ENCODE measurements at places on chromosomes 1 and 21.

- DNase-seq: no peak
Observed at GRCh38 chr1:240515505-240515904, 96.5 kb downstream of the GREM2 start.

- DNase-seq: no peak
Observed at GRCh38 chr21:25862596-25862995, 127.8 kb downstream of the GABPA start.

DNA sequence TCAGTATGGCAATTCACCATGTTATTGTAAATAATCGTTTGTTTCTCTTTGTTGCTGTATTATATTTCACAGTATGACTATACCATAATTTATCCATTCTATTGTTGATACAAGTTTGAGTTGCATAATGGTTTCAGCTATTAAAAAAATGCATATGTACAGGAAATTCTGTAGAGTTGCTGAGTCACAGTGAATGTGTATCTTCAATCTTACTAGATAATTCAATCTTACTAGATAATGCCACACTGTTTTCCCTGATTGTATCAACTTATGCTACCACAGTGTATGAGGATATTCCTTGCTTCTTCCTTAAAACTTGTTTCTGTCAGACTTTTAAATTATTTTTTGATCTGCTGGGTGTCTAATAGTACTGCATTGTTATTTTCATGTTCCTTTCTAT lies 3.5 kb upstream of the COA6 start:
- DNase-seq: no peak

DNA sequence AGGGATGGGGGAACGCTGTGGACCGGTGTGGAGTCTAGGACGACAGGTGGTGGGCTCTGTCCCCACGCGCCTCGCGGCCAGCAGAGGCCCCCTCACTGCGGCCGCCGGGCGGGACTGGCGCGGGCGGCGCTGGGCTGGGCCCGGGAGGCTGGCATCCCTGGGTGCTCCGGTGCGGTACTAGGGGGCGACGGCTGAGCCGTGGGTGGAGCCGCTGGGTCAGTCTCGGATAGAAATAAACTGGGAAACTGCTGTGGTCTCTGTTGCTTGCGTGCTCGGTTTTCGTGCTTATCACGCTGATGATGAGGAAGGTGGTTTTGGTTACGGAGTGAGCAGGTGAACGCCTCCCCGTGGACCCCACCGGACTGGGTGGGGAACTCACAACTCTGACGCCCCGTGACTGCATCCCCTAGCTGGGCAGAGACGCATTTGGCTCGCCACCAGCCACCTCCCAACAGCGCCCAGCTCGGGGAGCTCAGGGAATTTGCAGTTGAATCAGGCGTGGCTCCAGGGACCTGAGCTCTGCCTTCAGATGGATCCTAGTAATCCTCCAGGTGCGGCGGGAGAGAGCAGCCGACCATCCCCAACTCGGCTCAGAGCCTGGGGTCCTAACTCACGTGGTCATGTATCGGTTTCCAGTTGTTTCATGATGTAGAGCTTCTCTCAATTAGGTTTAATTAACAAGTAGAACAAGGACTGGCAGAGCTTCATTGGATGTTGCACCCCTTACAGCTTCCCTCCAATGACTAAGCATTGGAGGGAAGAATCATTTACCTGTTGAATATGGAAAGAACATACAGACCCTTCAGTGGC lies 32.1 kb downstream of the HSD17B7 start:
- DNase-seq: no peak

DNA sequence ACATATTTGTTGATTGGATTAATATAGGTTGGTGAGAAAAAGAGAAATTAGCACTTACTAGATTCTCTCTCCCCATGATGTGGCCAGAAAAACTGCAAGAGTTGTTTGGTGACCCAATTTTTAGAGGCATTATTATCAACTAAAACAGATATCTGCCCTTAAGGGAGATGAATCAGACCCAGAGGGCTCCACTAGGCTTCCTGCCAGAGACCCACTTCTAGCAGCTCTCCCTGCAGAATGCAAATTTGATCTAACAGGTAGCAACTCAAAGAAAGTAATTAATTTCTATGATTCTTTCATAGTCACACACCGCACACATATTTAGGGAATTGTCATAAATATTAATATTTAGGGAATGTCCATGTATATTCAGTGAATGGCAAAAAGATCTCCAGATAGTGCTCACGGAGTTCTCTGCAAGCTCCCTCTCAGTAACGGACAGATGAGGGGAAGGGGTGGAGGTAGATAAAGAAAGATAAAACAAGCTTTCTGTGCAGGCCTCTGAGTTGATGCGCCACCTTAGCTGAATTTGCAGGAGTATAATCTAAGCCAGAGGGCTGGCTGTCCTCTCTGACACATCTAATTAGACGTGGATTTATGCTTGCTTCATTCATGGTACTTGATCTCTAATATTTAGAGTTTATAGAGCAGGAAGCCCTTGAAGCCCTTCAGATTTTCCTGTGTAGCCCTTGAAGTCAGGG lies 84.1 kb upstream of the CCDC190 start:
- DNase-seq: no peak

DNA sequence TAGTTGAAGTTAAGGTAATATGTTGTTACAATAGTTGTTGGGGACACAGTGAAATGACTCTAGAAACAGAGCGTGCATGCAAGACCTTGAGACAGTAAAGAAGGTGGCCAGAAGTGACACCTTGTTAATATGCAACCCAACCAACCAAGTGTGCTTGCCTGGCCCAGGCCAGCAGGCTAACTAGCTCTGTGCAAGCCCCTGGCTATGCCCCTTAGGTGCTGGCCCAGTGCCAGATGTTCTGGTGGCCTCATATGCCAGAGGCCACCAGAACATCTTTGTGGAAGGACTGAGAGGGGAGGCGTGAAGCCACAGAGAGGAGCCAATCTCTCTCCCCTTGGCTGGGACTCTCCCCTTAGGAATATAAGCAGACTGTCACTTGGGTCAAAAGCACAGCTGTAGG lies 111.2 kb upstream of the JUN start:
- DNase-seq: no peak

DNA sequence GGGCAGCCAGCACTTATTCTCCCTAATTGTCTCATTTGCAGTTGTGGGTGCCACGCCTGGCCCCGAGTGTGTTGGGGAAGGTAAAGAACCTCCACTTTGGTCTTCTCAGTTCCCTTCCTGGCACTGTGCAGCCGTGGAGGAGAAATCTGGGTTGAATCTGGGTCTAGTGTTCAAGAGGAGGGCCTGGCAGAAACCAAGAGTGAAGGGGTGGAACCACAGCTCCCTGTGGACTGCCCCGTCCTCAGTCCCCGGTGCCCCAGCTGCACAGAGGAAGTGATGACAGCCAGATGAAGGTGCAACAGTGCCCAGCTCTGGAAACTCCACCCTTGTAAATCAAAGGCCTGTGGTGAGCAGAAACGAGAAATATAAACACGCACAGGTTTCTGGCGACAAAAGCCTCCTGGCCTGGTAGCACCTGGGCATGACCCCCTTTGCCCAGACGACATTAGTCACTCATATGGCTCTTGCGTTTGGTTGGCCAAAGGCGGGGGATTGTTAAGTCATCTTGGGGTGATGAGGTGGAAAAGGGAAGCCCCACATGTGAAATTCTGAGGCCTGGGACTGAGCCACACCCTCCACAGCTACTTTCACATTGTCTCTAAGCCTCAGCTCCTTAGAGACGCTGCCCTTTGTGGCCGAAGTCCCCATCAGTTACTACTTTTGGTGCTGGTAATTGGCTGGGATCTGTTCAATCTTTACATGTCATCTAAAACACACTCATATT lies 4.2 kb upstream of the ECE1 start:
- DNase-seq: no peak

- no peak for DNase-seq
Observed at GRCh38 chr1:84398175-84399155, at the start of gene DNASE2B. DNASE2B (plus strand) TSS chr1:84398484; CDS start chr1:84398565, 81 bp downstream.

- DNase-seq: no peak
Observed at GRCh38 chr1:114468710-114469468, 42.1 kb downstream of the TRIM33 start.

GRCh38 chr1:143643148-143643885 lies 328.5 kb downstream of the FAM72C start:
- no peak for DNase-seq

GRCh38 chr1:32180186-32181060 lies 948 bp downstream of the TXLNA start:
- DNase-seq: no peak

DNA sequence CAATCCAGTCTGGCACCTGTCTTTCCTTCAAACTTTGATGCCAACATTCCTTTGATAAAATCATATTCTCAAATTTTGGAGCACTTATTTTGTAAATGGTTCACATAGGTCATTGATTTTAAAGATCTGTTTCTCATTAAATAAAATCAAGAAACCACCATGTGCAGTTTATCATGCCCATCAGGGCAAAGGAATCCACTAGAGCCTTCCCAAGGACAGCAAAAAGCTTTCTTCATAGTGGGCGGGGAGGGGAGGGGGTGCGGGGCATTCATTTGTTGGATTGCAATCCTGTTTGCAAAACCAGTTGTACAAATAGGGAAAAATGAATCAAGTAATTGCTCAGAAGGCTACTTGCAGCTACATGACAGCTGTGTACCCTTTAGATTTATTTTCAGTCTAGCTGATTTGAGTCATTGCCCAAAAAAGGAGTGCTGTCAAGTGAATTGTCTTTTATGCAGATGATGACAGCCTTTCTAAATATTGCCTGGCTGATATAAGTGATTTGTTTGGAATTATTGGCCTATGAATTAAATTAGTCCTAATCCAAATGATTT lies 23.0 kb downstream of the LRRC8B start:
- DNase-seq: no peak

DNA sequence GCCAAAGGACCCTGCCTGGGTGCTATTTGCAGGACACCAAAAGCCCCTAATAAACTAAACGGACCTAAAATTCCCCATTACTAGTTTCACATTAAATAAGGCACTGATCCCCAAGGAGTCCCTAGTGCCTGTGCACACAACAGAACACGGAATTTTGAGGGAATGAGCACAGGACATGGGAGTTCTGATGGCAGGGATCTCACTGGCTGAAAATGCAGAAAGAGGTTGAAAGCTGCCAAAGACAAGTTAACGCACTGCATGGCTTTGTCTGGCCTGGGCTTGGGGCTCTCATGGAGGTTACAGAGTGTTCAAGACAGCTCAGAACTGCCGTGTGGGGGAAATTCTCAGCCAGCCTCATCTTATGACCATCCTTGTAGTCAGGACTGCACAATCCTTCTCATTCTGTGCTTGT lies 15.6 kb upstream of the ATP1B1 start:
- DNase-seq: no peak

DNA sequence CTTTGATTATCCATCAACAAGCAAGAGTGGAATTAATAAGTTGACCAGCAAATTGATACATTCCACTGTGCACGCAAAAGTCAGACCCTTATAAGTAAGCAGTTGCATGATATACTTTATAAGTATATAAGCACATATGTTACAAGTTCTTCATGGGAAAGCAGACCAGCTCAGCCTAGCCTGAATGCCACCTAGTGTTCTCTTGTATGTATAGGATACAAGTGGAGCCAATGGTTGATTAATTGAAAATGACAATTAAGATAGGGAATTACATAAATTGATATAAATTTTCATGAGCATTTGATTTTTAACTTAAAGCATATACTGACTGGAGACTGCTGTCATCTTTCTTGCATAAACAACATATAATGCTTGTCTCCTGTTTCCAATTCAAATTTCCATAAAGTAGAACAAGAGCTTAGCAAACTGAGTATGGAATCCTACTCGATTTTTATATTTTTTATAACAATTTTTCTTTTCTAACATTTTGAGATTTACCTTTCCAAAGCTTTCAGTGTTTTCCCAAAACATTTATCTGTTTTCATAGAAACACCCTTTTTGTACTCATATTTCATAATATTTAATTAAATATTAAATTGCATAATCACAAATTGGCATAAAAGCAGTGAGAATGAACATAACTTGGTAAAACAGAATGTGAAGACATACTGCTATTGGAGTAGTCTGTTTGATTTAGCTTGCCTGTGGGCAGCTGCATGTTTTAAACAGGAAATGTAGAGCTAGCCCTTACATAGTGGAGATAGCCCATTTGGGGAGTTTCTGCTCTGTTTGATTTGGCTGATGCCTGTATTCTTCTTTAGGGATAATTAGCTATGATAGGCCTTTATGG lies 62.8 kb downstream of the MAGI3 start:
- DNase-seq: no peak

DNA sequence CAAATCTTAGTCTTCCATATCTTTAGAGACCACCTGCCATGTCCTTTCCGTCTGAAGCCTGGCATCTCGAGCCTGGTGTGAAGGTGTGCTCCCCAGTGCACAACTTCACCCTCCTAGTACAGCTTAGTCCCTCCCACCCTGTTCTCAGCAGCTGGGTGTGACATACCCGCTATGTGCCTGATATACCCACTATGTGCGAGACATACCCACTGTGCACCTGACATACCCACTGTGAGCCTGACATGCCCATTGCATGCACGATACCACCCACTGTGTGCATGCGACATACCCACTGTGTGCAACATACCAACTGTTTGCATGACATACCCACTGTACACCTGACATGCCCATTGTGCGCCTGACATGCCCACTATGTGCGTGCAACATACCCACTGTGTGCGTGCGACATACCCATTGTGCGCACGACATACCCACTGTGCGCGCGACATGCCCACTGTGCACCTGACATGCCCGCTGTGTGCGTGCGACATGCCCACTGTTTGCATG lies 3.0 kb upstream of the RRP1 start:
- no peak for DNase-seq

GRCh38 chr1:97424209-97424608 lies 496.6 kb downstream of the DPYD start:
- no peak for DNase-seq

GRCh38 chr1:56910441-56910985 lies 55.3 kb downstream of the C8B start:
- DNase-seq: no peak
